ENCODE measurements at places on chromosomes 11 and 22.
A peak's percentile ranks its signal among the peaks of the same experiment; 100 is the strongest.

DNA sequence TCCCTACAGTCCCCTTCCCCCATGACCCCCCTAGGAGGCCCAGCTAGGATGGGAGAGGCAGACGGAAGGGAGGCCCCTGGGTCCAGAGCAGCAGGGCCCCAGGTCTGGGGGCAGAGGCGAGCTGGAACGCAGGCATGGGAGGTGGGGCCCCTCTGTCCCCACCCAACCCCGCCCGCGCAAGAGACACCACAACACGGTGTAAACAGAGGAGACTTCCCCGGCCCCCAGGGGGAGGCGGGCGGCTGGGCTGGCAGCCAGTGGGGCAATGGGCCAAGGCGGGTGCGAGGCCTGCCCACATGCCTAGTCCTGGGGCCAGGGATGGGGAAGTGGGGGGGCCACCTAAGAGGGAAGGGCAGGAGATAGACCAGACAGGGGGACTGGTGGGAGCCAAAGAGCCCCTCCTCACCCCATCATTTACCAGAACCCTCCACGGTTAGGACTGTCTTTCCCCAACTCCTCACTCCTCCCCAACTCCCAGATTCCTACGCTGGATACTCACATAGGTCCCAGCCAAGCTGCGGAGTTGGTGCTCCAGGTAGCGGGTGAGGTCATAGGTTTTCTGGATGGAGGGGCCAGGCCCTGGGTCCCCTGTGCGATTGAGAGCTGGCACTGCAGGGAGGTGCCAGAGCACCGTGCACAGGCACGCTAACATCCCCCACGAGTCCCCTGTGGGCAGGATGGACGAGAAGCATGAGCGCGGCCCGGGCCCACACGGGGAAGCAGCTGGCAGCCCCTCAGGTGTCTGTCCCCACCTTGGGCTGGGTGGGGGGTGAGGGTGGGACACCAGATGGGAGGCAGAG lies 6.2 kb downstream of the CLCF1 start:
- DNase-seq, result no peak

DNA sequence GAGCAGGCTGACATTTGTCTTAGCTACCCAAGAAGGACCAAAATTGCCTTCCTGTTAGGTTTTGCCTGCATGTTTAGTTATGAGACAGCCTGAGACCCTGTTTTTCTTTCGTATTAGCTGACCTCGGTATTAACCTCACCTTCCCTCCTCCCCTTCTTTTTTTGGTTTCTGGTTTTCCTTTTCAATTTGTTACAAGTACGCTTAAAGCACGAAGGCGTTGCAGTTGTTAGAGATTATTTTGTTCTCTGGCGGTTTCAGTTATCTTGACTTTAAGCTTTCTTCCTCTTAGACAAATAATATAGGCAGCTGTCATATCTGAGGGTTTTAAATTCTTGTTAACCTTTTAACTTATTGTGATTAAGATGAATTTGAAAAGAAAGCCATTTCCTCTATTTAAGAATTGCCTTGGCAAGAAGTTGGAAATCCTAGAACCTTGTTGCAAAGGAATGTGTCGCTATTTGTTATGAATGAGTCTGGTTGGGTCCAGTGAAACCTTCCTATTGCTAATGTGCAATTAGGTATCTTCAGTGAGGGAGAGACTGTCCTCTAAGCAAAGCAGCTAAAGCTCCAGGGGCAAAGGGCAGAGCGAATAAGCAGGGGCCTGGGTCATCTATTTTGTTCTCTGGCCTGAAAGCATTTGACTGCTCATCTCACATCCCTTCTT lies 45.7 kb downstream of the PACS1 start:
- DNase-seq, result no peak

DNA sequence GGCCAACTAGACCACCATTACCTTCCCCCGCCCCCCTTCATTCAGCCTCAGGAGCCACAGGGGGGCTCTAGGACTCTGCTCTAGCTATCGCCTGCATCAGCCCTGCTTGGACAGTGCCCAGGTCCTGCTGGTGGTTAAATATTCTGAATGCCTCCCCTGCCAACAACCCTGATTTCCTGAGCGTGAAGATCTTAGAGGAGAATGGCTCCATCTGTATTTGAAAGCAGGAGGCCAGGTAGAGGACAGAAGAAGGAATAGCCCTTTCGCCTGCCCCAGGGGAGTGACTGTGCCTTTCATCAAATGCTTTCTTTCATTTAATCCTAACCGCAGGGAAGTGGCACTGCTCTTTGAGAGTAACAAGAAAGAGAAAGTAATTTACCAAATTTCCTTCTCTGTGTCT lies 69.2 kb downstream of the ISX start:
- no peak for DNase-seq

DNA sequence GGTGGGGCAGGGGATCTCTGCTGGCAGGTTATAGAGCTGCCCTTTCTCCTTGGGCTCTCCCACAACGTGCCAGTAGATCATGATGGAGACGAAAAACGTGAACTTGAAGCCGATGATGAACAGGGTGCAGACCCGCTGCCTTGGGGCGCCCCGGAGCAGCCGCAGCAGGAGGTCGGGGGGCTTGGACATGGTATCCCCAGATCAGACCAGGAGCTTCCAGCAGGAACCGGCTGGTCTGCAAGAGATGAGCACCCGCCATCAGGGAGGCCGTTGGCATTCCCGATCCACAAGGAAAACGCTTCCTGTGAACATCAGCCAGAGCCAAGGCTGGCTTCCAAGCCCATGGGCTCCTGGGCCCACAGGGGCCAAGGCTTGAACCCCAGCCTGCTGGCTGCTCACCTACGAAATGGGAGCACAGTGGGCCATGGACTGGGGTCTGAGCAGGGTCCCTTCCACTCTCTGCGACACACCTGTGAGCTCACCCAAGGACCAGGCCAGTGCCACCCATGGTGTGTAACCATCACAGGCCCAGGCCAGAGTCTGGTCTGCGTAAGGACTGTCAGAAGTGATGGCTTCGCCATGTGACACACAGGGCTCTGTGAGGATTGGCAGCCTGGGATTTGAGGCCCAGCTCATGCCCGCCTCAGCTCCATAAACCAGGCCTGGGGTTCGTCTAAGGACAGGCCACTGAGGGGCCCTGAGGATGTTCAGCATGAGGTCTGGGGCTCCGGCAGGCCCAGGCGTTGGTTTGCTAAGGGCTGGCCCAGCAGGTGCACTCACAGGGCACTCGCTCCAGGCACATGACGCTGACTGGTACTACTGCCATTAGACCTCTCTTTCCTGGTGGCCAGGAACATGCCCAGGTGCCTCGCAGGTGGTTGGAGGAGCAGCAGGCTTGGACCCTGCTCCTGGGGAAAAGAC lies 26.6 kb downstream of the A4GALT start:
- no peak for DNase-seq

GRCh38 chr22:24516301-24516737 lies 21.2 kb downstream of the UPB1 start:
- DNase-seq, result no peak

GRCh38 chr11:6022956-6023355 lies 7.6 kb downstream of the OR56A1 start:
- peak; percentile 7 for DNase-seq

- DNase-seq, result no peak
Measured at GRCh38 chr22:38467904-38468442, at the start of gene KDELR3. Gene KDELR3, plus strand, starts transcription at chr22:38468096. Its CDS starts 138 bp downstream, at chr22:38468234.

- no peak for DNase-seq
Measured at GRCh38 chr11:36352922-36353321, 56.8 kb downstream of the PRR5L start.

GRCh38 chr11:124799348-124800225 lies 619 bp downstream of the MSANTD2 start:
- no peak for DNase-seq

- no peak for DNase-seq
Measured at GRCh38 chr11:88360141-88360540, 22.6 kb upstream of the CTSC start.

- no peak for DNase-seq
Measured at GRCh38 chr22:30193031-30193775, 53.4 kb downstream of the LIF start.

DNA sequence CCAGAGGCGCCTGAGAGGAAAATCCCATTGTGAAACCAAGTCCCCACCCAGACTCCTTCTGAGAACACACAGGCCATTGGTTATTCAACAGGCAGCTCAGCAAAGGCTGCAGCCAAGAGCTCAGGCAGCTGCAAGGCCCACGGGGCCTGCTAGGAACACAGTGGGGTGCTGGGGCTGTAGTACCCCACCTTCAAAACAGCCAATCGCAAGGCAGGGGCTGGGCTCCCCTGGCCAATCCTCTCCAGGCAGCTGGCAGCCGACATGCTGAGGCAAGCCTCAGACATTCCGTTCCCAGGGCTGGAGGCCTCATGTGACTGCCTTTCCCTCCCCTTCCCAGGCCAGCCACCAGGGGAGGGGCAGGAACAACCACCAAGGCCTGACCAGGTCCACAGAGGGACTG lies 6.6 kb downstream of the PRODH start:
- DNase-seq, result no peak

DNA sequence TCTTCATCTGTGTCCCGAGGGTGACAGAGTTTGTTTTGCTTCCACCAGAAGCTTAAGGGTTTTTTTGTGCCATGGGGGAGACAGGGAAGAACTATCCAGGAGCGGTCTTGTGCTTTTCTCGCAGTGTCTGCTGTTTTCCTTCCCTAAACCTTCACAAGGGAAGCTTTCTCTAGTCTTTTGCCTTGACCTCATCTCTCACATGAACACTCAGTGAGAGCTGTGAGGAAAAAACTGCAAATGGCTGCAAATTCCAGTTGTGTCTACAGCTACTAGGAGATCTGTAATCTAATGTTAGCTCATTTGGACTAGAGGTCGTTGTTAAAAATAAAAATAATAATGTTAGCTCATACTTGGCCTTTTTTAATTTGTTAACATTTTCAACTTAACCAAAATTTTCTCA lies 264.7 kb upstream of the SESN3 start:
- no peak for DNase-seq

DNA sequence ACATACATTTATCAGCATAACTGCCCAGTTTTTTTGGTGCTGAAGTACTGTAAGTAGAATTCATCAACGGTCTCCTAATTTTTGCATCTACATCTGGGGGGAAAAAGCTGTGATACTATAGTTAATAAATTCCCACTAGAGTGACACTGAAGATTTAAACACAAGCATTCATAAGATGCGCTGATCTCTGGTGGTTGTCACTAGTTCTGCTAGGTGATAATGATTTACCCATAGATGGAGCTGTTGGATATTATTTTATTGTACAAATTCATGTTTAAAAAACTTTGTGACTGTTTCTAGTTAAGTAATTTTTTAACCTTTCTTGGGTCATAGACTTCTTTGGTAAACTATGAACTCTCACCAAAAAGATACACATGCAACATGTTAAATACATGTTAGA lies 106.6 kb downstream of the EMSY start:
- DNase-seq, result no peak

- DNase-seq, result no peak
Measured at GRCh38 chr11:61635787-61636186, 44.4 kb upstream of the DAGLA start.

DNA sequence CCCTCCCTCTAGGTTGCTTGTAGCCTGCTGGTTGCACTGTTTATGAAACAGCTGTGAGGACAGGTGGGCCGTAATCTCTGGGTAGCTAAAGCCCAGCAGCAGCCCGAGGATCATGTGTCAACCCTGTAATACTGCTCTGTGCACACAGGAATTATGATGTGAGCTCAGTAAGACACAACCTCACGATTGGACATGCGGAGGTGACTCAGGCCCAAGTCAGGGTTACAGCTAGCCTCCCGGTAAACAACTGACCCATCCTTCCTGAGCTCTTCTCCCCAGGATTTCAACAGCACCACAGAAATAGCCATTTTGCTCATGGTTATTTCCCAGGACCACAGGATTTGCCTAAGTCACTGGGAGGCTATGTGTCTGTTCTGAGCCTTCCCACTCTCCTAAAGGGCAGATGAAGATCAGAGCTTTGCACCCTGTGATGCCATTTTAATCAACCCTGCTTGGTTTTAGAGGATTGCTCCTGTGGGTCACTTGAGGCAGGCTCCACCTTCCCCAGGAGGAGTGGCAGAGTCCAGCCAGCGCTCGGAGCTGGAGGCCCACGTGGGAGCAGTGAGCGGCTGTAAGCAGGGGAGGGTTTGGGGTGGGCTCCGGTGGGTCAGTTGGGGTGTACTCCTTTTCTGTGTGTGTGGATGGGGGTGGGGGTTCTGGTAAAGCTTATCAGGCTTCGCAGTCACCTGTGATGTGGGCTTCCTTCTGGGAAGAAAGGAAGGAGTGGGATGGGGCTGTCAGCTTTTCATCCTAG lies at the start of gene AMPD3:
Gene AMPD3, plus strand, starts transcription at position 387 of the 754 bp plus-strand sequence. CDS start 6,256 bp downstream, outside the sequence.
- peak; percentile 31 for DNase-seq

DNA sequence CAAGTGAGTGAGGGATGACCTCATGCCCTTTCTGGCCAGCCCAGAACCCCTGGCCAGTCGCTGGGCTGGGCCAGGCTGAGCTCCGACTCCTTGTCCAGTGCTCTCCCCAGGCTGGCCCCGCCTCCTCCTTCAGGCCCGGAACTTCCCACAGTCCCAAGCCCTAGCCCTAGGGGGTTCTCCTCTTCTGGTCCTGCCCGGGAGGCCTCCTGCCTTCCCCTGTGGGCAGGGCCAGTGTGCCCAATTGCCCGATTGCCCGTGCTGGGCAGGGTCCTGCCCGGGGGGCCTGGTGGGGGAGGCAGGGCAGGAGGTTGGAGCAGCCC lies 4.2 kb downstream of the TCIRG1 start:
- no peak for DNase-seq

- no peak for DNase-seq
Measured at GRCh38 chr11:65633390-65634108, 4.4 kb upstream of the SIPA1 start.

DNA sequence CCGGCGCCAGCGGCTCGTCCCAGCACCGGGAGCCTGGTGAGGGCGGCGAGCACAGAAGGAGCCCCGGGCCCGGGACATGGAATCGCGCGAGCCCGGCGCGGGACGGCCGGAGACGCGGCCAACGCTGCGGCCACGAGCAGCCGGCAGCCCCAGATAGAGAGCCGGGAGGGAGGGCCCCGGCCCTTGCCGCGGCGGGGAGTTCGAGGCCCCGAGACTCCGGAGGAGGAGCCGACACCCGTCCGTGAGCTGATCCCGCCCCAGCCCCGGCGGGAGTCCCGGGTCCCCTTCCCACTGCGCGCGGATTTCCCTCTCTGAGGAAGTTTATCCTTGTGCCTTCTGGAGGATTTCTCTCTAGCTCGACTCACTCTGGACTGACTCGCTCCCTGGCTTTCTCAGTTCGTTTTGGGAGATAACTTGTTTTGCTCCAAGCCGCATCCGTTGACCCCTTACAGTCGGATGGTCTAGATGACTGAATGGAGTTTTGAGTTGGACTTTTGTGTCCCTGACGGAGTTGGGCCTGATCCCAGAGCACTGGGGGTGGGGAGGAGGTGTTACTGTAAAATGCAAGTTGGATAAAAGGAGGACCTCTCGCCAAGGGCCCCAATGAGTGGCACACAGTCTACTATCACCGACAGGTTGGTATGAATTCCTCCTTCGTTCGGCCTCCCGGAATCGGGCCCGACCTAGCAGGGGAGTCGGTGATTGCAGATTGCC lies 585 bp downstream of the ARHGEF12 start:
- no peak for DNase-seq

DNA sequence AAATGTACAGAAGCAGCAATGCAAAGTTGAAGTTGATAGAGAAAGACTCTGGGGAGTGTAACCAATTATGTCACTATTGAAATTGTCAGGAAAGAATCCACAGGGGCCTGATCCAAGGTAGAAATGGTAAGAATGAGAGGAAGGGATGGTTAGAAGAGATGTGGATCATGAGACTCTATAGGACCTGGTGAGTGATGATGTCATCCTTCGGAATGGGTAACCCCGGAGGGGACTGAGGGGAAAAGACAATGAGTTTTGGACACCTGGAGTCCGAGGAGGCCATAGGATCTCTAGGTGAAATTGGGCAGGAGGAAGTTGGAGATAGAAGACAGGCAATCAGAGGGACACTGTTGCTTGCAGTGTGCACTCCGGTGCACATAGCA lies 6.3 kb upstream of the TIMP3 start:
- DNase-seq, result no peak

Data from NCI-H2227 treated with DMSO at 0.1 percent for 48 hours (cell line).